Stimulated activated CD8-positive, alpha-beta memory T cell treated with anti-CD3 and anti-CD28 coated beads, Interleukin-4, amount 100 ng/mL, for 1 hour (primary cell): ENCODE measurements at places on chromosomes 1 and 21.

- no peak for DNase-seq
These were observed 103.2 kb upstream of the KIF26B start for GRCh38 chr1:245051349-245052221.

GRCh38 chr1:185284533-185285276, 32.3 kb downstream of the IVNS1ABP start:
- no peak for DNase-seq

GRCh38 chr1:201119206-201120197, 7.3 kb upstream of the CACNA1S start:
- DNase-seq: no peak

DNA sequence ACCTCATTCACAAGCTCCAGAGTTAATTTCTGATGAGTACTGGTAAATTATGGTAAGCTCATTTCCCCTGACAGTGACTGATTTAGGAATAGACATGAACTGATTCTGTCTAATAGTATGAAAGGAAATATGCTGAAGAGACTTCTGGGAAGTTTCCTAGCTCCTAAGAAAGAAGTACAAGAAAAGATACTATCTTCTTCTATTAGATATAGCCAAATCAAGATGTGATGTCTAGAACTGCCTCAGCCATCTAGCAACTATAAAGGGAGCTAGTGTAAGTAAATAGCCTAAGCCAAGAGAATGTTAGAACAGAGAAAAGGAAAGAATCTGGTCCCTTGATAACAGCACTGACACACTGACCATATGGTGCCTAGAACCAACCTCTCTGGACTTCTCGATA, 10.7 kb upstream of the PHTF1 start:
- DNase-seq: no peak

DNA sequence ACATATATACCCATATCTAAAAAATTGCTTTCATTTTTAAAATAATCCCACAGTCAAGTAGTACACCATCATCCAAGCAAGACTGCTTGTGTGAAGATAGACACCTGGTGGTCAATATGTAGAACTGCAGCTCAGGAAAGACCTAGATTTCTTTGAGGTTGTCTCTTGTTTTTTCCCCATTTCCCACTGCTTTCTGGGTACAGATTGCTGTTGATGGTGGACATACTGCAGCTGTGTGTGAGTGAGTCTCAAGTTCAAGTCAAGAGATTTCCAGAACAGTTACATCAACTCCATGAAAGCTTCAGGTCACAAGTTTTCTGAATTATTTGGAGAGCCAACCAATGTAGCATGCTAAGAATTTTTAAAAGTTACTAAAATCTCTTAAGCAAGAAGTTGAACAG, 306.4 kb downstream of the DUSP10 start:
- no peak for DNase-seq

DNA sequence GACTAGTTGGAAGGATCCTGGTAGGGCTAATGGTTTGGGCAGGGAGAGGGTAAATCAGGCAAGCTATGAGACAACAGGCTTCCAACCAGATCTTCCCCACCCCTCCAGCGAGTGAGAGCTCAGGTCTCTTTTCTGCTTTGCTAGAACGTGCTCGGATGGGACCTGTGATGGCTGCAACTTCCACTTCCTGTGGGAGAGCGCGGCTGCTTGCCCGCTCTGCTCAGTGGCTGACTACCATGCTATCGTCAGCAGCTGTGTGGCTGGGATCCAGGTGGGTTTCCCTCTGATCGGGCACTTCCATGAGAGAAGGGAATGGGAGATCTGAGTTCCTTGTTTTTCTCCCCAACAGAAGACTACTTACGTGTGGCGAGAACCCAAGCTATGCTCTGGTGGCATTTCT, 14.0 kb upstream of the SARS1 start:
- no peak for DNase-seq

DNA sequence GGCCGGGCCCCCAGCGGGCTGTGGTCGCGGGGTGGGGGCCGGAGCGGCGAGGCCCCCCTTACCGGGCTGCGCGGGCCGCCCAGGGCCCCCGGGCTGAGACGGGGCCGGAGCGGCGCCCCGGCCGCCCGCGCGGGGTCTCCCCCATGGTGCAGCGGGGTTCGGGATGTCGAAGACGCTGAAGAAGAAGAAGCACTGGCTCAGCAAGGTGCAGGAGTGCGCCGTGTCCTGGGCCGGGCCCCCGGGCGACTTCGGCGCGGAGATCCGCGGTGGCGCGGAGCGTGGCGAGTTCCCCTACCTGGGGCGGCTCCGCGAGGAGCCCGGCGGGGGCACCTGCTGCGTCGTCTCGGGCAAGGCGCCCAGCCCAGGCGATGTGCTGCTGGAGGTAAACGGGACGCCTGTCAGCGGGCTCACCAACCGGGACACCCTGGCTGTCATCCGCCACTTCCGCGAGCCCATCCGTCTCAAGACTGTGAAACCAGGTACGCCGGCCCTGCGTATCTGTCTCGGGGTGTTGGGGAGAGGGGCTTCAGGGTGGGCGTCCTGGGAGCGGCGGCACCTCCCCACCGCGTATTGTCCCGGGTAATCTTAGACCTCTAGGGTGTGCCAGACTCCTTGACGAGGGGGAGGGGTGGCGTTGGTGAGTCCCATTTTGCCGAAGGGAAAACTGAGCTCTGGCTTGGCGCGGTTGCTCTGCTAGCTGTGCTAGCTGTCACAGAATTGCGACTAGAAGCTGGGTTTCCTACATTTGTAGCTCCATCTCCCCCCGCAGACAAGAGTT, 745 bp downstream of the MAGI3 start:
- peak; percentile 10 for DNase-seq

DNA sequence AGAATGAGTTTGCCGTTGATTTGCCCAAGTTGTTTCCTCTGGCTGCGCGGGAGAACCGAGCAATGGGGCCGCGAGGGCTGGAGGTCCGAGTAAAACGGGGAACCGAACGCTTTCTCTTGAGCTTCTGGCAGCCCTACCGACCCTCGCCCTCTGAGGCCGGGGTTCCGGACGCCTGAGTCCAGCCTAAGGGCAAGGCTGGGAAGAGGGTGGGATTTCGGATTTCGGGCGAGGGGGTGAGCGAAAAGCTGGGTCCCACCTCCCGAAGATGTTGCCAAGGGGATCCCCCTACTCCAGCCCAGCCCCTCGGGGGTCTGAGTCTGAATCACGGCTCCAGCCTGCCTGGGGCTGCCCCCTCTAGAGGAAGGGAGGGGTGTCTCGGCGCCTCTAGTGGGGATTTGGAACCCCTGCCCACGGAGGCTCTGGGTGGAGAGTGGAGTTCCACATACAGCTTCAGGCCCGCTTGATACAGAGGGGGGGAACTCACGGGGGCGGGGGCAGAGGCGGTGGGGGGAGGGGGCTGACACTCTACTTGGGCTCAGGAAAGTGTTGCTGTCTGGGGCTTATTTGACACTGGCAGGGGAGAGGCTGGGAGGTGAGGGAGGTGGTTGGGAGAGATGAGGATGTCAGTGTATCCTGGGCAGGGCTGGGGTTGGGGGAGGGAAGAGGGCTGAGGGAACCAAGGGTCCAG, 617 bp downstream of the KIRREL1 start:
- DNase-seq: no peak

DNA sequence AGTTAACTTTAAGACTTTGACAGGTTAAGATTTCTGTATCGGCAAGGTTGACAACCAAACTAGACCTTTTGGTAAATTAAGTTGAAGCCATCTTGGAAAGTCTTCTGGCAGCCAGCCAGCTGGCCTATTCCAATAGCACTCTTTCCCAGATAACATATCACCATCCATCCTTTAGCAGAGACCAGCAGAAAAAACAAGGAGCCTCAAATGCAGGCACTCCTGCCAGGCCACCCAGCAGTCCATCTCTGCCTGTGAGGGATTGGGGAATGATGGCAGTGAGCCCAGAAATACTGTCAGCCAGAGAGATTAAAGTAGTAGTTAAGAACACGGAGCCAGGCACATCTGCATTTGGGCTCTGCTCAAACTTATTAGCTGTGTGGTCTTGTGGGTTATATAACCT, 19.4 kb downstream of the ZBTB40 start:
- no peak for DNase-seq

DNA sequence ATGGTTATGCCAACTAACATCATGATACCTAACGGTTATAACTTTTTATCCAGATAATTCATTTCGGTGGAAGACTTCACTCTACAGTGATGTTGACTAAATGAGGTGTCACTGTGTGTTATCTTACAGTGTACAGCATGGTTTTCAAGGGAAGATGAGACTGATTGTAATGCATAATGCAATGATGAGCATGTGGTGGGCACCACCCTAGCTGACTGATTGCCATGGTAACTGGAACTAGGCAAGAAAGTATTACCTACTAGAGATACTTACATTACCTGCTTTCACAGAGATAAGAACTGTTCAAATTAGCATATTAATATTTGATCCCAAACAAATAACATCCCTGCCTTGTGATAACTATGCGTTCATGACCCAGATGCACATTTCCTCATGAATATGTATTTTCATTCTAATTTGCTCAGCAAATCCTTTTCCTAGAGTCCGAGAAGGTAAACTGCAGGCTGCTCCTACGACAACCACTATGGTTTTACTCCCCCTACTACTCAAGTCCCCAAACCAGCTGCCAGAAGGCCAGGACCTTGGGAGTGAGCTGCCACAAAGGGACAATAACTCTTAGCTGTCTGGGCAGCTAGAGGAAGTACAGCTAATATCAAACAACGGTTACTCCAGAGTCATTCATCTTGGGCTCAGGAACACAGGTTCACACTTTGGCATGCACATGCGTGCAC, 29.2 kb downstream of the TRABD2B start:
- DNase-seq: no peak

DNA sequence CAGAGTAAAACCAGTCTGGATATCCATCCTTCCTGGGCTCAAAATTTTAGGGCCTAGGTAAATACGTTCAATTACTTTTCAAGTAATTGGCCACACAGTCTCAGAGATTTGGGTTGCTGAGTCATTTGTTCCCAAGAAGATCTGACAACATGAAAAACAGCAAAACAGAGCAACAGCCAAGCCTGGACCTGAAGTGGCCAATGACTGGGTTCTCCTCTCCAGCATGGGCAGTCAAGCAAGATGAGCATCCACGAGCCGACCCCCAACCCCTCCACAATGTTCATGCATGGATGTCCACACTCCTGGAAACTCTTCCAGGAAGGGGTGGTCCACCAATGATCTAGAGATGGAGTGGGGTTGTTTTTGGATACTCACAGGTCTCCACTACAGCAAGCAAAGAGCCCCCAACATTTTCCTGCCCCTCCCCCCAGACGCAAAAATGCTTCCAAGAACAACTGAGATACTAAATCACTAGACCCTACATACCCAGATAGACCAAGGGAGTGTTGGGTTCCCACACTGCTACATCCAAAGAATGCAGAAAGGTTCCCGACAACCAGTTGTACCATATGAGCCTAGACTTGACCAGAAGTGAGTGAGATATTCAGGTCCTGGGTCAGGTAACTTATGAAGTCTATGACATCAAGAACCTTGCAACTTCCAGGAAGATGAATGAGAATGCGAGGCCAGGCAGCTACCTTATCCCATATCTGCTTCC, 73.0 kb downstream of the CD46 start:
- DNase-seq: no peak

DNA sequence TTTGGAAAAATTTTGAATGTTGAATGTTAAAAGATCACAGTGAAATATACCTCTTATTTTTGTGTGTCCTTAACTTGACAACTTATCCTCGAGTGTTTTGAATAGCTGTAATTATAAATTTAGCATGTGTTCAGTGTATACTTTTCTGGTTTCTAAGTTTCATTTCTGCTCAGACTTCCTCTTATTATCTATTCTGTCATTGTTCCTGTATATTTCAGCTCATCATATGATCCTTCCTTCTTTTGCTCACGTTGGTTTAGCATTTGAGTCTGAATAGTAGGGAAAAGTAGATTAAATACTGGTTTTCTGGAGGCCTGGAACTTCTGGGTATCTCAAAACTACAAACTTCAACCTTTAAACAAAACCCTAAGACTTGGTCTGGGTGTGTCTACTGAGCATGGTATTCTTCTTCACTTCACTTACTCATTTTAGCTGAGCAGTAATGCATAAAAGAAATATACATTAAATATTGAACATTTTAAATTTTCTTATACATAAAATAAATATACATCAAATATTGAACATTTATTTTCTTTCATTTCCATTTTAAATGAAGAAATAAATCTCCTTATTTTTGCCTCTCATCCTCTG, 3.3 kb upstream of the ATP6V1G3 start:
- no peak for DNase-seq

- no peak for DNase-seq
These were observed 24.7 kb upstream of the ADGRB2 start for GRCh38 chr1:31788825-31789256.

DNA sequence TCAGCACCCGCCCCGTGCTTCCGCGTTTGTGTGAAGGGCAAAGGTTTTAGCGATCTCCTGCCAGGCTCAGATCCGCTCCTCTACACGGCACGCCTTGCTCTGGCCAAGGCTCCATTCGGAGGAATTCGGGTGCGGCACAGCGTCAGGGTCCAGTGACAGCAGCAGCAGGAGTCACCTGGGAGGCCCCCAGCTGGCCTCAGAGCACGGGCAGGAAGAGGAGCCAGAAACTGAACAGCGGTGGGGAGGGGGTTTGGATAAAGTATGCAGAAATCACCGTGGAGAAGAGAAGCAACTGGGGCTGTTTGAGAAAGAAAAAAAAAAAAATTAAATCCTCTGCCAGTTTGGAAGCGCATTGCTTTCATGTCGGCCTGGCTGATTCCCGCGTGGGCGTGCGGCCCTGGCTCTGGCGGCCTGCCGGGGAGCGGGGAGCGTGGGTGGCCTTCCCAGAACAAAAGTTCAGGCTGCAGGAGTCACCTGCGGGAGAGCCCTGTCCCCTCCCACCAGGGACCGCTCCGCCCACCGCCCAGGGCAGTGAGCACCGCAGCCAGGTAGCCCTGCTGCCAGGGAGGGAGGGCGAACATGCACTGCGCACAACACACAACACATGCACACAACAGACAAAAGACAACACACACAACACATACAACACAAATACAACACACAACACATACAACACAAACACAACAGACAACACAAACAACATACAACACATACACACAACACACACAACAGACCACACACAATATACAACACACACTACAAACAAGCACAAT, 107.6 kb downstream of the ETS2 start:
- no peak for DNase-seq

GRCh38 chr1:43302721-43303470, 2.1 kb downstream of the TIE1 start:
- DNase-seq: no peak

GRCh38 chr1:36966242-36966641, 68.1 kb downstream of the GRIK3 start:
- no peak for DNase-seq

GRCh38 chr1:52629325-52629643, 3.7 kb upstream of the SHISAL2A start:
- no peak for DNase-seq

GRCh38 chr1:89903550-89903949, 82.7 kb downstream of the LRRC8D start:
- no peak for DNase-seq
